ENCODE measurements at places on chromosomes 1 and 21.

GRCh38 chr1:209062863-209063262 is 520.7 kb upstream of the CAMK1G start:
- no peak overlapping the region for H3K27ac ChIP-seq
- no peaks in the 10 kb centered on the region for H3K27me3 ChIP-seq
- no peak for DNase-seq
- H3K4me1 ChIP-seq = peaks cover 5% of the 10 kb centered on the region
- H3K4me3 ChIP-seq = no peak overlapping the region

- H3K27me3 ChIP-seq = no peaks in the 10 kb centered on the region
- H3K4me1 ChIP-seq = no peaks in the 10 kb centered on the region
- H3K27ac ChIP-seq = no peak overlapping the region
- no peak for DNase-seq
- H3K4me3 ChIP-seq = no peak overlapping the region
Observed at GRCh38 chr1:50747394-50747793, 212.7 kb downstream of the FAF1 start.

DNA sequence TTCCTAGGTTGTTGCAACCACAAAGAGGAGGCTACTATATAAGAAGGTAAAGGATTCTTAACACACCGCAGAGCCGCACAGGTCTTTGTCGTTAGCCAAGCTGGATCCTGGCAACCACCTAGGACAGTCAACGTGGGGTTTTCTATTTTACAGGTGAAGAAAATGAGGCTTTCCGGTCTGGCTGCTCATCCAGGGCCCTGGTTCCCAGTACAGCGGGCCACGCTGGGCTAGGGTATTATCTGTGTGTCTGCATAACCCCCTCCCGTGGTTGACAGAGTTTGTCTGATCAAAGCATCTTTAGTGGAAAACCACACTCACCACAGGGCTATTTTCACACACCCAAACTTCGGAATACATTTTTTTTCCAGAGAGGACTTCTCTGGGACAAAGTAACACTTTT is 39.0 kb upstream of the PDE9A start:
- no peaks in the 10 kb centered on the region for H3K4me1 ChIP-seq
- H3K27me3 ChIP-seq = no peaks in the 10 kb centered on the region
- H3K36me3 ChIP-seq = no peaks in the 10 kb centered on the region
- no peak overlapping the region for H3K4me3 ChIP-seq
- no peak for DNase-seq
- H3K27ac ChIP-seq = no peak overlapping the region

DNA sequence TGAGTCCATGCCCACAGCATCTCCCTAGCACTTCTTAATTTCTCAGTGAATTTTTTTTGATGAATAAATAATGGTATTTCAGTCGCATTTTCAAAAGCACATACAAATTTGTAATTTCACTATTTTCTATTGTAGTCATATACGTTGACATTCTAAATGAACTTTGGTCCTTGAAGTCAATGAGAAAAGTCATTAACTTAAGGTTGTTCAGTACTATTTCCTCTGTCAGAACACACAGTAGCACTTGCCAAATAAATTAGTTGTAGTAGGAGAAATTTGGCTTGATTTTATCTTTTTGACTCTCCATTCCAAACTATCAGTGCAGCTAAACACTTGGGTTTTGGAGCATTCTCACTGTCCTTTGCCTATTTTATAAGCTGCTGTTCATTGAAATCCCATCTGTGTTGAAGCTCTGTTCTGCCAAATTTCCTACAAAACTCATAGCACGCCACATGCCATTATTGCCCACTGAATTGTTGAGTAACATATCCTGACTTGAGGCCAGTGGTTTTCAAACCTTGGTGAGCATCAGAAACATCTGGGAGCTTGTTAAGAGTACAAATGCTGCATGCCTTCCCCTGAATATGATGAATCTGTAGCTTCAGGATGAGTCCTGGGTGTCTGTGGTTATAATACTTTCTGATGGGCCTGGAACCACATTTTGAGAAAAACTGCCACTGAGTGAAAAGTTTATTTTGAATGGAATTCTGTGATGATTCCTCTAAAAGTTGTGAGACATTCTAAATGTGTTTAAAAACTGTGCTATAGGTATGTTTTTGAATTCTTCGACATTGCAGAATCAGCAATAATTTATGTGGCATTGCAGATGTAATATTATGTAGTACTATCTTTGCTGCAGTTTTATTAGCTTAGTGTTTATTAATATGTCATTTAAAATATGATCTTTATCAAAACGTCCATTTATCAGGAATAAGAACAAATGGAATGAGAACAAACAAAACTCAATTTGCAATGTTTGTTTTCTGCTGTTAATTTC is 78.9 kb downstream of the DNM3 start:
- no peaks in the 10 kb centered on the region for H3K36me3 ChIP-seq
- H3K4me3 ChIP-seq = no peak overlapping the region
- H3K4me1 ChIP-seq = no peaks in the 10 kb centered on the region
- no peaks in the 10 kb centered on the region for H3K27me3 ChIP-seq
